ENCODE measurements at places on chromosomes 12 and 14.
A peak's percentile ranks its signal among the peaks of the same experiment; 100 is the strongest.

DNA sequence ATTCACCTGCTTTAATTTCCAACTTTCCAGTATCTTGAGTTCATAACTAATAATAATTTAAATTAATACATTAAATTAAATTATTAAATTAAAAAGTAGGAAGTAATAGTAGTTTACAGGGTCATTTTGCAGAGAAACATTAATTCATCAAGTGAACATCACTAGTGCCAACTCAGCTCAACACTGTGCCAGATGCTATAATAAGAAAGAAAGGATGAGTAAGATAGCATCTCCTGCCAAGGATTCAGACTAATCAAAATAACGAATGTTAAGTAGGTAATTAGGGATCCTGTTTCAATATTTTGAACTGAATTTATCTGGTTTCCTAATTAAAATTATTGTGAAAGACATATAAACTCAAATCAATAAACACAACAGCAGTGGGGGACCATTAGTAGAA is 596.7 kb downstream of the SLC6A15 start:
- no peak for DNase-seq

DNA sequence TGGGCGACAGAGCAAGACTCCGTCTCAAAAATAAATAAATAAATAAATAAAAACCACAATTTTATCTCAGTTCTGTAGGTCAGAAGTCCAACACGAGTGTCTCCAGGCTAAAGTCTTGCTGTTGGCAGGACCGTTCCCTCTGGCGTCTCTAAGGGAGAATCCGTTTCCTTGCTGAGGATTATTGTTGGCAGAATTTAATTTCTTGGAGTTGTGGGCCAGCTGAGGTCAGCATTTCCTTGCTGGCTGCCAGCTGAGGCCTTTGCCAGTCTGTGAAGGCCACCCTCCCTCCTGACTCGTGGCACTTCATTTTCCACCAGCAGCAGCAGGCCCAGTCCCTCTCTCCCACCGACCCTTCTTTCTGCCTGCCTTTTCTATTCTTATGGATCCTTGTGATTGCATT is 17.2 kb downstream of the PSMC1 start:
- DNase-seq: no peak

- DNase-seq: no peak
These were observed 10.2 kb downstream of the RCOR1 start for GRCh38 chr14:102602421-102603292.

- no peak for DNase-seq
These were observed 2.1 kb downstream of the ITPK1 start for GRCh38 chr14:93113678-93114067.

GRCh38 chr12:124380796-124381455 is 86.0 kb downstream of the RFLNA start:
- DNase-seq: no peak

- no peak for DNase-seq
These were observed 169.0 kb downstream of the ZFP36L1 start for GRCh38 chr14:68623826-68624225.

DNA sequence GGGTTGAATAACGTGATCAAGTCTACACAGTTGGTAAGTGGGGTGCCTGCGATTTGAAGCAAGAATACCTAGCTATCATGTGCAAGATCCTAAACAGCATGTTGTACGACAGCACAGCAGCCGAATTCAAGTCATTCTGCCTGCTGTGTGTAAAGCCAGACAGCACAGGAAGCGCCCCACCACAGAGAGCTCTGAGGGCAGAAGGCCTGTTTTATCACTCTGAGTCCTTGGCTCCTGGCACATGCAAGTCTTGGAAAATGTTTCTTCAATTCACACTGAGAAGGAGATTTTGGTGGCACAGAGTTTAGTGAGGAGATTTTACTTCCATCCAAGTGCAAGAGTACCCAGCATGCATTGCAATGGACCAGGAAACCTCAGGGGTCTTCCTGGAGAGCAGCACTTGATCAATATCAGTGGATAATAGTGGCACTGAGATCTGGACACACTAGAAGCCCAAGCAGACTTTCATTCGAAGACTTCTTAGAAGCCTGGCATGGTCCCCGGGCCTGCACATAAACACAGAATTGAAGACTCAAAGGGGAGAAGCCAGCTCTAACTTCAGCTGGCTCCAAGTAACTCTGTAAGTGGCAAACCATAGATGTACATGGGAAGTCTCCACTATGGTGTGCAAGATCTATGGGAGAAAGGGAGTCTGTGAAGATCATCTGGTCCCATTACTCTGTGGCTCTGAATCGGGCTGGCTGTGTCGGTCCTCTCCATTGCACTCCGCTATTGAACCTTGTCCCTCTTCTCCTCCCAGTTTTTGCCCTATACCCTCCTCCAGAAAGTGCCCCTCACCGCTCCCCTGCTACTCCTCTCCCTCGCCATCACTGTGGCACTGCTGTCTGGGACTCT is 1.5 kb upstream of the KRT1 start:
- DNase-seq: no peak

DNA sequence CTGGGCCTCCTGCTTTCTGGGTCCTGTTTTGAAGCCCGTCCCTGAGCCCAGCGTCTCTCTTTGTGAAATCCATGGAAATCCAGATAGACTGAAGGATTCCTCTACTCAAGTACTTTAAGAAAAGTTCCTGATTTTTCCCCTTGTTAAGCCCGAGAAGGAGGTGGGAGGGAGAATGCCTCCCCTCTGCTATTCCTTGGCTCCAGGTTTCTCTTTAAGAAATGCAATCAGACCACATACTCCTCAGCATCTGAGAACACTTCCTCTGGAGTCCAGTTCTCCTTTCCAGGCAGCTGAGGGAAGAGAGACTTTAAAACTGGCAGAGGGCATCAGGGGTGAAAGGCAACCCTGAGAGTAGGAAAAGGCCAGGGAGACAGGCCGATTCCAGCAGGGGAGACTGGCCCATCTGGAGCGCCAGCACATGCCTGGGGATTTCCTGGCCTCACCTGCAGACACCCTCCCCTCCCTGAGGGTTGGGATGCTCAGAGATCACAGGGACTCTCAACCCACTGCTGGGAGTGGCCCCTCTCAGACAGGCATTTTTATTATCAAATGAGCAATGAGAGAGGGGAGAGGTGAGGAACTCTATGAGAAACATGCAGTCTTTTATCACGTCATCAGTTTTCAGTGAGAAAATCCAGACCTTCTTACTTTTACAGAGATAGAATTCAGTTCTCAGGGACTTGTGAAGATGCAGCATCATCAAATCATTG is 2.0 kb upstream of the EMP1 start:
- DNase-seq: no peak

- no peak for DNase-seq
These were observed 39.1 kb downstream of the DIO3 start for GRCh38 chr14:101600336-101600890.

DNA sequence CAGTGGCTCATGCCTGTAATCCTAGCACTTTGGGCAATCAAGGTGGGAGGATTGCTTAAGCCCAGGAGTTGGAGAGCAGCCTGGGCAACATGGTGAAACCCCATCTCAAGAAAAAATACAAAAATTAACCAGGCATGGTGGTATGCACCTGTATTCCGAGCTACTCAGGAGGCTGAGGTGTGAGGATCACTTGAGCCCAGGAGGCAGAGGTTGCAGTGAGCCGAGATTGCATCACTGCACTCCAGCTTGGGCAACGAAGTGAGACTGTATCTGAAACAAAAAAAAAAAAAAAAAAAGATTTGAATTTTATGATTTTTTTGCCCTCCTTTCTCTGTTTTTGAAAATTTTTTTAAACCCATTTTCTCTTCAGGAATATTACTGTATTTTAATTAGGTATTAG is 17.7 kb downstream of the C12orf75 start:
- no peak for DNase-seq

DNA sequence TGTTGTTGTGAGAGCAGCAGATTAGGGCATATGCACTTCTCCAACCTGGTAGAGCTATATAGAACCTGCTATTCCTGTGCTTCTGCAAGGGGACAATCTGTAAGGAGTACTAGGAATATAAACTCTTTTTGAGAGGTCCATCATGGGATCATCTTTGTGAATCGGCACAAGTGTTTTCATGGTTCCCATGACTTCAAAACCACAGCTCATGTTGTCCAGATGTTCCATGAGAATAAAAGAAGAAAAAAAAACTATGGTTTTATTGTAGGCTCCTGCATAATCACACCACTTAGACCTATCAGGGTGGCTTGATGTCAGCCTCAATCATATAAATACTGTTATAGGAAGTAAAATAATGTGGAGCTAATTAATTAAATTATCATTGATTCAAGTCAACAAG is 311.4 kb upstream of the ATP2B1 start:
- DNase-seq: peak; percentile 81

DNA sequence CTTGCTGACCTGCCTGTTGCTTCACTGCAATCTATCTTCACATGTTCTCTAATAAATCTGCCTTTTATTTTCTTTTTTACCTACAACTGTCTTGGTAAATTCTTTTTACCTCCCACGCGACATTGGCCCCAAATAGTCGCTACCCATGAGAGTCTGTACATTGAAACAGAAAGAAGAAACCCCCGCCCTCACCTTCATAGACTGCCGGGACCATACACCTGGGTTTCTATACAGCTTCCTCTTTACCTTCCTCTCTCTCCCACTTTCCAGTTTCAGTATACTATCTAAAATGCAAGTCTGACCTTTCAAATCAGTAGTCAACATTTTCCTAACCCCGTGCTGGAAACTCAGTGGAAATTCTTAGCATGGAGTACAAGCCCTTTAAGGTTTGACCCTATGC is 4.8 kb downstream of the SLC8A3 start:
- DNase-seq: no peak

- DNase-seq: no peak
These were observed 43.9 kb downstream of the CCDC88C start for GRCh38 chr14:91373591-91374254.

DNA sequence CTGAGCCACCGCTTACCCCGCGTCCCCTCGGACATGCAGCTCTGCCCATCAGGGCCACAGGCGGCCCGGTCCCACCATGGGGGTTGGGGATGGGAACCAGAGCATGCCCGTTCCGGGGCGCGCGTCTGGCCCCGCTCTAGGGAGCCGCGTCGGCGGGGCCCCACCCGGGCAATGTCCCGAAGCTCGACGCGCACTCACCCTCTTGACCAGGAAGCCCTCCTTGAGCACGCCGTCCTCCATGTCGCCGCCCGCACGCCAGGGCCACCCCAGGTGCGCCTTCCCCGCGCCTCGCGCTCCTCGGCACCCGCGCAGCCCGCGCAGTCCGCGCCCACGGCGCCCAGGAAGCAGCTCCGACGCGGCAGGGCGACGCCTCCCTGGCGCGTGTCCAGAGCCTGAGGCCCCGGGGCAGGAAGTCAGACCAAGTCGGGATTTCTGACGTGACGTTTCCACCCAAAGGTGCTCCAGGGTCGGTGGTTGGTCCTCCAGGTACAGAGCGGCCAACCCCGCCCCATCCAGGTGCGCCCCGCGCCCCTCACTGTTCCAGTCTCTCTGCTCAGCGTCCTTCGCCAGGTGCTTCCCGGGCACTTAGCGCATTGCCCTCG is at the start of gene PLEK2:
TSS of gene PLEK2 (minus strand) at position 346 of the 602 bp plus-strand sequence. CDS start at position 240, 106 bp downstream.
- peak; percentile 48 for DNase-seq

DNA sequence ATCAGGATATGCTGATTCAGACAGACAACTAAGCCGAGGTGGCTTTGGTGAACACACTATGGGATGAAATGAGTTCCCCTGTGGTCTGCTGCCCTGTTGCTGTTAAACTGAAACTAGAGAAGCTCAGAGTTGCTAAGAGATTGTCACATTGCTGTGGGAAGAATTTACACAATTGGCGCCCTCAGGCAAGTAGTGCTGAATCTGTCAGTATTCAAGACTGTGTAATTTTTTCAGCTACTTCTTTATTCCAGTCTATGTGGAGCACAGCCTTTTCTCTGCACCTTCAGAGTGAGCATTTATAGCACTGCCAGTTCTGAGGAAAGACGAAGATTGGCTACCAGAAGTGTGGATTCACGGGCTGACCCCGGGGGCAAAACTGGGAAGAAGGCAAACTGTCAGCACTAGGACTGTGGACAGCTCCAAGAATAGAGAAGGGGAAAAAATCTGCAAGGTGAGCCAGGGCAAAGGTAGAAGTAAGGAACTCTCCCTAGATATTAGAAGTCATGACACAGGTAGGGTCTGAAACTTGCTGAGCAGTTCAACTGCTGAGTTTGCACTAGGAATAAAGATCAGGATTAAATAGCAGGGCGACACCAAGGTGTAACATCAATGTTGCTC is 218.8 kb upstream of the TMPO start:
- no peak for DNase-seq

- DNase-seq: no peak
These were observed 43.0 kb upstream of the CCND2 start for GRCh38 chr12:4230526-4230925.

- DNase-seq: peak; percentile 31
These were observed 2.4 kb upstream of the WIF1 start for GRCh38 chr12:65123435-65124063.

DNA sequence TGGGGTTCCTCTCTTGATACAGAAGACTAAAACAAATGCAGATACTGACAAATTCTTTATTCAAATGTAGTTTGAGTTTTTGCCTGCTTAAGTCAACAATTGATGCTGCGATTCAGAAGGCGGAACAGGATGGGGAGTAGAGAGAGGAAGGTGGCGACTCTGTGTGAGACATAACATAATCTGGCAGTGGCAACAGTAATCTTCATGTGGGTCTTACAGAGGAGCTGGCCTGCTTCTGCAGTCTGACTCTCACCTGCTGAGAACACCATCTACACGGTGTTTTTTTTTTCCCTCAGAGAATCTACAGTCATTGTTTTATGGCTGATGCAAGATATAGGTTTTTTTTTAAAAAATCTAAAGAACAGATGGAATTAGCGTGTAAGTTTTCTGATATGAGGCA is 10.1 kb downstream of the CCDC92 start:
- no peak for DNase-seq

DNA sequence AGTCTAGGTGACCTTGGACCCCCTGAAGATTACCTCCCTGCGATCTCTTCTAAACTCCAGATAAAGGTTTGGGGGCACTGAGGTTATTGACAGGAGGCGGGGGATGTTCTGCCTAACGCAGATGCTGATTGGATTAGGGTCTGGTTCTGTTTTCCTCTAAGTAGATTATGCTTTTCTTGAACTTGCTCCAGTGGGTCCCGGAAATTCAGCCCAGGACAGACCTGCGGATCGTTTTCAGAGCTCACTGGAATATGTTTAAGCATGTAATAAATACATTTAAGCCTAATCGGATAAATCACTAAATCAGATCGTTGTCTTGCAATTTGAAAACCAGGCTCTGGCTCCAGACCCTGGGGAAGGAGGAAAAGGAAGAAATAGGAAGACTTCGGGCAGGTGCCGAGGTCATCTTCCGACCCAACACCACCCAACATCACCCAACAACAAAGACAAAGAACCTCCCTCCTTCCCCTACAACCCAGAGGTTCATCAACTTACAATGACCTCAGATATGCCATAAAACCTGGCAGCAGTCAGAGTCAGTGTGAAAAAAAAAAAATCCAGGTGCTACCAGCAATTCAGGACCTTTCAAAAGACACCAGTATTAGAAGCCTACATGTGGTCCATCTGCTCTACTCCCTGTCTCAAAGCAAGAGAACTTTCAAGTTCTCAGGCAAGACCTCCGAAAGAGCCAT is 148.4 kb downstream of the KSR2 start:
- DNase-seq: no peak

DNA sequence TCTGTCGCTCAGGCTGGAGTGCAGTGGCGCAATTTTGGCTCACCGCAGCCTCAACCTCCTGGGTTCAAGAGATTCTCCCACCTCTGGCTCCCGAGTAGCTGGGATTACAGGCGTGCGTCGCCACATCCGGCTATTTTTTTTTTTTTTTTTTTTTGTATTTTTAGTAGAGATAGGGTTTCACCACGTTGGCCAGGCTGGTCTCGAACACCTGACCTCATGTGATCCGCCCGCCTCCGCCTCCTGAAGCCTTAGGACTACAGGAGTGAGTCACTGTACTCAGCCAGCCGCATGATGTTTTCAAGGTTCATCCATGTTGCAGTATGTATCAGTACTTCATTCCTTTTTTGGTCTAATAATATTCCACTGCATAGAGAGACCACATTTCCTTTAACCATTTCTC is 2.4 kb upstream of the RNF34 start:
- no peak for DNase-seq

All from AG10803 (cell line).